Keratinocyte (primary cell): ENCODE measurements at places on chromosomes 13 and 19. TPM values are rescaled to one million over a fixed set of nuclear protein-coding genes. Genes with fewer than 3 reads are reported as not detected.

NKPD1 gene
- 0.20 to 1.2 TPM (median 0.37 TPM) in 3 replicates for polyA plus RNA-seq

PDX1 gene
- polyA plus RNA-seq = not detected in 3 replicates

ZNF737 gene
- 3.6 to 6.3 TPM (median 4.8 TPM) in 3 replicates for polyA plus RNA-seq

F7 gene
- not detected in 3 replicates for polyA plus RNA-seq

PSG1 gene
- 0.24 to 0.28 TPM (median 0.27 TPM) in 3 replicates for polyA plus RNA-seq

C13orf42 gene
- polyA plus RNA-seq = not detected in 3 replicates

- H3K27ac ChIP-seq = no peak overlapping the region
- no peaks in the 10 kb centered on the region for H3K27me3 ChIP-seq
- H3K36me3 ChIP-seq = peaks cover 54% of the 10 kb centered on the region
- no peak for DNase-seq
Measured at GRCh38 chr19:45354241-45354842, 13.8 kb downstream of the KLC3 start.

DNA sequence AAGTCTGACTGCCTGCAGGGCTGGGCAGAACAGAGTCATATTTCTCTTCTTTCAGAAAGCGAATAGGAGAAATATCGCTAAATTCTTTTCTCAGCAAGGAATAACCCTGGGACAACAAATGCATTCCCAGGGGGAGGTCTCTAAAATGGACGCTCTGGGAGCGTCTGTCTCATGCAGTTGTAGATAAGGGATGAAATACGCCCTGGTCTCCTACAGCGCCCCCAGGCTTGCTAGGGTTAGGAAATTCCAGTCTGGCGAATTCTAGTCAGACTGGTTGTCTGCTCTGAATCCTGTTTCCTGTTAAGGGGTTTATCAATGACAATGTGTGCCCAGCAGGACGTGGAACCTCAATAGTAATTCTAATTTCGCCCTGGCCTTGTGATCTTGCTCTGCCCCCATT lies 1214.1 kb downstream of the DIAPH3 start:
- H3K4me3 ChIP-seq = no peak overlapping the region
- no peak for DNase-seq
- no peaks in the 10 kb centered on the region for H3K36me3 ChIP-seq
- H3K4me1 ChIP-seq = no peaks in the 10 kb centered on the region
- no peaks in the 10 kb centered on the region for H3K27me3 ChIP-seq

DNA sequence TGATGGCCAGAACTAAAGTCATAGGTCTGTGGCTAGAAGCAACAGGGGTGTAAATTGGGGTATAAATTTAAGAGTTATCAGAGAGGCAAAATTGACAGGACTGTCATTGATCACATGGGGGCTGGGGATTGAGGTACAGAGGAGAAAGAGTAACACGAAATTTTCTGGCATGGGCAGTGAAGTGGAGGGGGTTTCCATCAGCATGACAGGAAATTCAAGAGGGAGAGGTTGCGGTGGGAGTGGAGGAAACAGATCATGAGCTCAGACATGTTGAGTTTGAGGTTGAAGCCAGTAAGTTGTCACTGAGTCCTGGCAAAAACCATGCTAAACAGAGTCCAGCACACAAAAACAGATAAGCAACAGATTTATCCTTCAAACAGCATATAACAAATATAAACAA lies 192.1 kb upstream of the TSC22D1 start:
- H3K27ac ChIP-seq = no peak overlapping the region
- H3K4me3 ChIP-seq = no peak overlapping the region
- peaks cover 38% of the 10 kb centered on the region for H3K4me1 ChIP-seq
- no peak for DNase-seq
- H3K27me3 ChIP-seq = no peaks in the 10 kb centered on the region

GRCh38 chr13:28531077-28531844 lies 36.3 kb upstream of the FLT1 start:
- H3K4me3 ChIP-seq = no peak overlapping the region
- no peak for DNase-seq
- no peaks in the 10 kb centered on the region for H3K36me3 ChIP-seq
- peaks cover 43% of the 10 kb centered on the region for H3K27me3 ChIP-seq
- H3K4me1 ChIP-seq = peaks cover 7% of the 10 kb centered on the region

- H3K4me3 ChIP-seq = peak overlapping the region; percentile 91
- no peaks in the 10 kb centered on the region for H3K36me3 ChIP-seq
- DNase-seq = no peak
- peak overlapping the region; percentile 68 for H3K27ac ChIP-seq
- peaks cover 4% of the 10 kb centered on the region for H3K4me1 ChIP-seq
Measured at GRCh38 chr19:50510700-50511068, 307 bp downstream of the JOSD2 start.

GRCh38 chr19:1082165-1082927 lies 12.8 kb downstream of the POLR2E start:
- peaks cover 7% of the 10 kb centered on the region for H3K36me3 ChIP-seq
- H3K4me1 ChIP-seq = peaks cover 4% of the 10 kb centered on the region
- H3K27me3 ChIP-seq = no peaks in the 10 kb centered on the region
- peak; percentile 89 for DNase-seq
- peak overlapping the region; percentile 34 for H3K4me3 ChIP-seq
- H3K27ac ChIP-seq = peak overlapping the region; percentile 74

GRCh38 chr13:69109891-69110525 lies 997.6 kb upstream of the ATXN8OS start:
- no peak overlapping the region for H3K27ac ChIP-seq
- H3K4me3 ChIP-seq = no peak overlapping the region

DNA sequence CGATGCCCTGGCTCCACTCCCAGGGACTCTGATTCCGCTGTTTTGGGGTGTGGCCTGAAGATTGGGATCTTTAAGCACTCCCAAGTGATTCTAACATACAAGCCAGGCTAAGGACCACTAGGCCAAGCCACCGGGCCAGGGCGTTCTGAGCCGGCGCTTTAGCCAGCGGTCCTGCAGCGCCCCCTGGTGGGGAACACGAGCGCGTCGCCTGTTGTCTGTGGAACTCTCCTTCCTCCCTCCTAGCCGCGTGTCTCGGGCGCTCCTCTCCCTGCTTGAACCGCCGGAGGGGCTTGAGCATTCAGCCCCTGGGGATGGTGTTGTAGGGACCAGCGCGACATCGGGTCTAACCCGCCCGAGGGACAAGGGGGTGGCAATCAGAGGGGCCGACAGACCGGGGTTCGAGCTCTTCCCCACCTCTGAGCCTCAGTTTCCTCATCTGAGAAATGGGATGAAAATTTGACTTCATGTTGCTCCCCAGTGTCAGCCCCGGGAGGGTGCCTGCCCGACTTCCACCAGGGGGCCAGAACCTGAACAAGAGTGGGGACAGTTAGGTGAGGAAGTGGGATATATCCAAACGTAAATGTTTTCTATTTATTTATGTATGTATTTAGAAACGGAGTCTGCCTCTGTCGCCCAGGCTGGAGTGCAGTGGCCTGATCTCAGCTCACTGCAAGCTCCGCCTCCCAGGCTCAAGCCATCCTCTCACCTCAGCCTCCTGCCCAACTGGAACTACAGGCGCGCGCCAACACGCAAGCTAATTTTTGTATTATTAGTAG lies 18.0 kb upstream of the PNMA8B start:
- no peak overlapping the region for H3K27ac ChIP-seq
- H3K36me3 ChIP-seq = no peaks in the 10 kb centered on the region
- DNase-seq = no peak
- H3K27me3 ChIP-seq = no peaks in the 10 kb centered on the region

DNA sequence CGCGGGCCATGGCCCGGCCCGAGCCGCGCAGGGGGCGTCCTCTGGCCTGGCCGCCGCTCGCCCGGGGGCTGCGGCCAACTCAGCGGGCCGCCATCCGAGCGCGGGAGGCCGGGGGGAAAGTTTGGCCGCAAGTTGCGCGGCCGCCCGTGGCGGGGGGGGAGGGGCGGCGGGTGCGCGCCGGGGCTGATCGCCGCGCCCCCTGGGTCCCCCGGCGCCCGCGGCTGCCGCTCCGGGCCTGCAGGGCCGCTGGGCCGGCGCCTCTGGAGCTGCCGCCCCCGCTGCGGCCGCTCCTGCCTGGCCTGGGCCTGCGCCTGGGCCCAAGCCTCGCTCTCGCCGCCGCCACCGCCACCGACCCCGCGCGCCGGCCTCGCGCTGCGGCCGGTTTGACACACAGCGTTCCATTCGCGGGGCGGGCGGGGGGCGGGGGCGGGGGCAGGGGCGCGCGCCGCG lies at the start of gene NR2F6:
NR2F6 (minus strand) TSS at position 385 of the 450 bp plus-strand sequence. CDS start 699 bp downstream, outside the sequence.
- no peak within 1 kb of the TSS for H3K27ac ChIP-seq
- H3K27me3 ChIP-seq = no peaks in the 10 kb centered on the region
- no peak for DNase-seq
- peaks cover 26% of the 10 kb centered on the region for H3K4me1 ChIP-seq

DNA sequence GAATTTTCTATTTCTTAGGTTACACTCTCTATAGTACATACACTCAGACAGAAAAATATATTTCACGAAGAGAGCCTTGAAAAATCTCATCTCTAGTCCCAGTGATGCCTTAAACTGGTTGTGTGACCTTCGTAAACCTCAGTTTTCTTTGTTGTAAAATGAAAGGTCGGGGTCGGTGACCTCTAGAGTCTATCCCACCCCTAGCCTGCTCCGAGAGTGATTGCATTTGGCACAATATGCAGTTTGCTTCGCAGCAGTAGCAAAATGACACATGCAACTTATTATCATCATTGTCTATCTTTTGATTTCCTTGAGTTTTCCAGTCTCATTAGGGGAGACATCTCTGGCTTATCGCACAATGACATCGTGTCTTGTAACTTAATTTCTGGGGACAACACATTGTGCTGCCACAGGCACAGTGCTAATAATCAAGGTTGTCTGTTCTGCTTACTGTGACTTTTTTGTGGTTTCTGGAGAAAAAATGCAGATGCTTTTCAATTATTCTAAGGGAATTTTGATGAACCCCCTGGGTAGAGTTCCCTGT lies 115.0 kb downstream of the GGACT start:
- H3K36me3 ChIP-seq = no peaks in the 10 kb centered on the region
- no peak overlapping the region for H3K4me3 ChIP-seq
- no peaks in the 10 kb centered on the region for H3K4me1 ChIP-seq
- no peak for DNase-seq
- H3K27me3 ChIP-seq = no peaks in the 10 kb centered on the region

DNA sequence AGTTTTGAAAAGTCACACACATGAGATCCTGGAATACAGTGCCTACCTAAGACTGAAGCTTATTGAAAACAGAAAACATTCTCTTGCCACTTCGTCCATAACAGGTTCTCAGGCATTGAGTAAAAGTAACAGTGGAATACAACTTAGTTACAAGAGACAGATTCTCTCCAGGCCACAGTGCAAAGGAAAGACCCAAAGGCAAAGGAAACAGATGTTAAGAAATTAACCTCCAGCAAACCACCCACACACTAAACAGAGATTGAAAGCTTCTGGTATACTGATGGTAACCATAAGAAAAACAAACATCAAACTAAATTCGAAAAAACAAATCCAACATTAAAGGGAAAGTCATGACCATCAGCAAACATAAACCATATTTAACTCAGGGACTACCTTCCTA lies 914.7 kb downstream of the SLITRK5 start:
- no peak overlapping the region for H3K27ac ChIP-seq
- no peak for DNase-seq
- no peaks in the 10 kb centered on the region for H3K27me3 ChIP-seq

DNA sequence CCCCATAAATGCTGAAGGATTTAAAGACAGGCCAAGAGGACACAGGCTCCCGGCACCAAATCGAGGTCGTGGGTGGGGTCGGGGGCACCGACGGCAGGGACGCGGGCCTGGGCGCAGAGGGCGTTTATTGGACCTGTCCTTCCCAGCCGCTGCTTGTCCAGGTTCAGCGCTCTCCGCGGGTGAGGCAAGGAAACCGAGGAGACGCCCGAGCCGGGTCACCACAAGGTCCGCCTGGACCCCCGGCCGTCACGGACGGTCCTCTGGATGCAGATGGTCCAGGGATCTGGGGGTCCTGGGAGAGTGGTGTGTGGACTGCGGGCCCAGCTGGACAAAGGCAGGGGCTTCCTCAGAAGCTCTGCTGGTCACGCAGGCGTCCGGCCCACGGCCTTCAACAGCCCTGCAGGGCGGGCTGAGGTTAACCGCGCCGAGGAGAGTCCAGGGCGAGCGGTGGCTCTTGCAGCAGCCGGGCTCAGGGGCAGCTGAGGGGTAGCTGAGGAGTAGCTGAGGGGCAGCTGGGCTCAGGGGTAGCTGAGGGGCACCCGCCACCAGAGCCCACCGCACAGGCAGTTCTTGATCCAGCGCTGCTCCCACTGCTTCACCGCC lies 8.5 kb downstream of the CFD start:
- no peak overlapping the region for H3K27ac ChIP-seq
- no peak for DNase-seq
- no peaks in the 10 kb centered on the region for H3K27me3 ChIP-seq
- H3K4me3 ChIP-seq = no peak overlapping the region
- H3K4me1 ChIP-seq = peaks cover 16% of the 10 kb centered on the region

GRCh38 chr13:90618133-90618532 lies 729.4 kb upstream of the MIR17HG start:
- no peak overlapping the region for H3K27ac ChIP-seq
- DNase-seq = no peak
- no peaks in the 10 kb centered on the region for H3K27me3 ChIP-seq
- H3K4me3 ChIP-seq = no peak overlapping the region

DNA sequence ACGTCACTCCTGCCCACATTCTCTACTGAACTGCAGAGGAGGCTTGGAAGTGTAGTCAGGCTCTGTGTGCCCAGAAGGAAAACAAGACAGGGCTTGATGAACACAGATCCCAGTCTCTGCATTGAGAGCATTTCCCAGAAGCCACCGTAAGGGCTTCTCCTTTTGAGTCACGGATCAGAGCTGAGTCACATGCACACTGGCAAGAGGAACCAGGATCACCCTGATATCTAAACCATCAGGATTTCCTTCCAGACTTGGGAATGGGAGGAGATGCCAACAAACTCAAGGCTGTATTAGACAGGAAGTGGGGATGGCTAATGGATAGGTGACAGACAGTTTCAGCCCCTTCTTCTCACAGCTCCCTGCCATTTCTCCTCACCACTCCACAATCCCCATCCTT lies 17.7 kb upstream of the FBXO17 start:
- no peaks in the 10 kb centered on the region for H3K27me3 ChIP-seq
- H3K27ac ChIP-seq = peak overlapping the region; percentile 35
- peaks cover 10% of the 10 kb centered on the region for H3K4me1 ChIP-seq
- H3K4me3 ChIP-seq = no peak overlapping the region
- H3K36me3 ChIP-seq = no peaks in the 10 kb centered on the region
- DNase-seq = peak; percentile 95

DNA sequence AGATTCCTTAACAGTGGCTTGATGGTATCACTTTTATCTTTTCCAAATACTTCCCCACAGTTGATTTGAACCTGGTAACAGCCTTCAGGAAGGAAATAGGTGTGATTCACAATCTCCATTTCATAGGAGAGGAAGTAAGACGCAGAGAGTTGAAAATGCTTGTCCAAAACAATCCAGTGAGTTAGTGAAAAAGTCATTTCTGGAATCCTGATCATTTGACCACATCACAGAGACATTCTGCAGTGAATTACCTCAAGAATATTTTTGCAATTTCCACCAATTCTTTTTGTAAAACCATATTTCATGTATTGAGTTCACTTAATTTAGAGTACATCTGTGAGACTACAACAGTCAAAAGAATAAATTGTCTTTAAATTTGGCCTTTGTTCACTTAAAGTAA lies 292.8 kb downstream of the DCLK1 start:
- no peak overlapping the region for H3K4me3 ChIP-seq
- no peak for DNase-seq
- H3K27ac ChIP-seq = no peak overlapping the region
- no peaks in the 10 kb centered on the region for H3K36me3 ChIP-seq
- no peaks in the 10 kb centered on the region for H3K27me3 ChIP-seq
